GM12891 (cell line): ENCODE measurements at places on chromosomes 3 and 15.
A peak's percentile ranks its signal among the peaks of the same experiment; 100 is the strongest.

GRCh38 chr3:178155521-178155920 lies 380.7 kb upstream of the KCNMB2 start:
- DNase-seq: no peak

DNA sequence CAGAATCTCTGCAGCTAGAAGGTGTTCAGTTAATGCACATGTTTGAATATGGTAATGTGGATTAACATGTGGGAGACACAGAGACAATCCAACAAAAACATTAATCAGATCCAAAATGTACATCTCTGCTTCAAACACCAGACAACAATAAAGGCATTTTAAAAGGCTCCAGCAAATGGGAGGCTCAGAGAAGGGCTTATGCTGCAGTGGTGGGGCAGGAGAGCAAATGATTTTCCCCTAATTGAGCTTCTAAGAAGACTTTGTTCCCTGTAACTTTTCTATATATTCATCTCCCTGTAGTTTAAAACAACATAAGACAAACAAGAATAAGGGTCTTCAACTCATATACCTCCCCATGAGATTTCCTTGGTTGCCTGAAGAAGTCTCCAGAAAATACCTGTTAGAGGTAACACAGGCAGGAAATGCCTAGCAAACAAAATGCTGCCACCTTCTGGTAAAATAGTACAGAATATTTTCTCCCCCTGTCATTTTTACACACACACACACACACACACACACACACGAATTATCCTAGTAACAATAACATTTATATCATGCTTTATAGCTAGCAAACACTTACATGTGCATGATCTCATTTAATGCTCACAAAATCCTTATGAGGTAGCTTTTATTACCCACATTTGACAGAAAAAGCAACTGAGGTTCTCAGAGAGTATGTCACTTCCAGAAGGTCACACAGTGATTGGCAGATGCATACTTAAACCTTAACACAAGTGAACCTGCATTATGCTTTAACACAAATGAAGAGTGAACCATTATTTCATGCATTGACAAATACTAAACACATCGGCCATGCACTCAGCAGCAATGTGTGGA lies 123.4 kb upstream of the MB21D2 start:
- DNase-seq: peak; percentile 14

GRCh38 chr3:154175041-154175440 lies 53.9 kb downstream of the ARHGEF26 start:
- DNase-seq: no peak

DNA sequence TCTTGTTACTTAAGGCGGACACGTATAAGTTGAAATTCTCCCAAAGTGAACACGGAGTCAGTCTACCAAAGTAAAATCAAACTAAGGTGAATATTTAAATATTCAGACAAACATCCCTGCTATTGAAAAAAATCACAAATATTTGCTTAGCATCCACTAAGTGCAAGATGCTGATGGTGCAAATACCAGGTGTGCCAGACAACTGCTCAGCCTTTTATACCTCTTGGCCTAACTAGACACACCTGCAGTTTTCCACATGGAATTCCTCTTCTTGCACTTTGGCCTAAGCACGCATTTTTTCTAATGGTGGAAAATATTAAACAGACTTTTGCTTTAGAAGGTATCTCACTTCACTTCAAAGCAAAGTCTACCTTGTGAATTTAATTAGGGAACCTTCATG lies 84.1 kb upstream of the ICE2 start:
- DNase-seq: no peak

DNA sequence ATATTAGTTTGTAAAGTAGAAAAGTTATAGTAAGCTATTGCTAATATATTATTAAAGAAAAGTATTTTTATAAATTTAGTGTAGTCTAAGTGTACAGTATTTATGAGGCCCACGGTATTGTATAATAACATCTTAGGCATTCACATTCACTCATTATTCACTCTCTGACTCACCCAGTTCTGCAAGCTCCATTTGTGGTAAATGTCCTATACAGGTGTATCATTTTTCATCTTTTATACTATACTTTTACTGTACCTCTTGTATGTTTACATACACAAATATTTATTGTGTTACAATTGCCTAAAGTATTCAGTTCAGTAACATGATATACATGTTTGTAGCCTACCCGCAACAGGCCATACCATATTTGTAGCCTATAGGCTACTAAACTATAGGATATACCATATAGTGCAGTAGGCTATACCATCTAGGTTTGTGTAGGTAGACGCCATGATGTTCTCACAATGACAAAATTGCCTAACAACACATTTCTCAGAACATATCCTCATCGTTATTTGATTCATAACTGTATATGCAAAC lies 246.8 kb upstream of the ALCAM start:
- no peak for DNase-seq

DNA sequence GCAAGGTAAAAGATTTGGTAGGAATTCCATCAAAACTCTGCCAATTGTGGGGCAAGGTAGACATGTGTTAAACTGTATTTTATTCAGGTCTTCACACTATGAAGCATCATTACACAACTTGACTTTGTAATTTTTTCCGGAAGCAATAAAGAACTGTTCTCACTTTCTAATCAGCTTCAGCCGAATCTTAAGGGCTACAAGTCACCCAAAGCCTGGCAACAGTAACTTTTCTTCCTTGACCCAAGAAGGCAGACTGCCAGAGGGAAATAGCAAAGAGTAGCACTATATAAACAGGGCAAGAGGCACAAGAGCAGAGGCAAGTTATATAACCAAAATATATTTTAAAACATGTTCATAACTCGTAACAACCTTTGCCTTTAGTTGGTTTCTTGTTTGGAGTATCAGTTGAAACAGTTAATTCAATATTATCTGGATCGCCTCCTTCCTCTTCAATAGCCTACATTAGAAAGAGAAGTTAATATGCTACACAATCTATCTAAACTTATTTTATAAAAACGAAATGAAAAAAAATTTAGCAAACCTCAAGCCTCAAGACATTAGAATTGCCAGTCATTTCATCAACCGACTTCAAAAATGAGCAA lies 1.4 kb downstream of the SLTM start:
- peak; percentile 21 for DNase-seq

DNA sequence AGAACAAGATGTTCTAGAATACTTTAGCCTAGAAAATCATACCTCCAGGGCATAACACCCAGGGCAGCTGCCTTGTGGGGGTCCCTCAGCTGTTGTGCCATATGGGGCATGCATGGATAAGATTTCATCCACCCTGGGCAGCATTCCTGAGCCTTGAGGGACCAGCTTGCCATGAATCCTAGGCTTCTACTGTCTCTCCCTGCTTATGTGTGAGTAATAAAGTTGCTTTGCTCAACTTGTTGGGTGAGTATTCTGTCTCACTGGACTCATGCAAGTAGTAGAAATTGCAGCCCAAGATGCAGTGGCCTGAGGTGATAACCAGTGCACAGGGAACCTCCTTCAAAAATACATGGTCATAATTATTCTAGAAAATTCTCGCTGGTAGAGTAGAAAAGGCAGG lies 52.1 kb upstream of the EPHB1 start:
- no peak for DNase-seq

DNA sequence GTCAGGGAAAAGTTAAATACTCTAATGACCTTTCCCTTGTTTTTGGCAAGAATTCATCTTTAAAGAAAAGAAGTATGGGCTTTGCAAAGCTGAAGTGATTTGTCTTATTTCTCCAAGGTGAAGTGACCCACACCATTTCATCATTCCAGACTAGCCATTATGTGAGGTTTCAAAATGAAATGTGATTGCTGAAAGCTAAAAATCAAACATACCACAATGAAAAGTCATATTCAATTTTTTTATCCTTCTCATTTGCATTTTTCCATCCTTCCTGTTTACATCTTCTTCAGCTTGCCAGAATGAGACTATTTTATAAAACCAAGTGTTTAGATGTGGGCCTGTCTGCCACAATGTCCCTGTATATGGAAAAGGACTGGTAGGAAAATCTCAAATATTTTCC lies 142.3 kb upstream of the STRIT1 start:
- no peak for DNase-seq

DNA sequence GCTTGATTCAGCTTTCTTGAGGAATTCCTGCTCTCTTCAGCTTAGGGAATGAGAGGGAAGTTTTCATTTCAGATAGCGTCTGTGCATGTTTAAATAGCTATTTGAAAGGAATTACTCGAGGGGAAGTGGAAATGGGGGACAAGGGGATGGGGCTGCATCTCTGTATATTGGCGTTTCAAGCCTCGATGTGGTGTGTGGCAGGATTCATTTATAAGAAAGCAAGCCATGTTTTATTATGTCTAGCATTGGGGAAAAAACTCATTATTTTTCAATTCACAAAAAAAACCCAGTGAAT lies 1.0 kb downstream of the ATP2C1 start:
- DNase-seq: no peak

- DNase-seq: no peak
Measured at GRCh38 chr15:64521726-64522164, 61.4 kb downstream of the ZNF609 start.

DNA sequence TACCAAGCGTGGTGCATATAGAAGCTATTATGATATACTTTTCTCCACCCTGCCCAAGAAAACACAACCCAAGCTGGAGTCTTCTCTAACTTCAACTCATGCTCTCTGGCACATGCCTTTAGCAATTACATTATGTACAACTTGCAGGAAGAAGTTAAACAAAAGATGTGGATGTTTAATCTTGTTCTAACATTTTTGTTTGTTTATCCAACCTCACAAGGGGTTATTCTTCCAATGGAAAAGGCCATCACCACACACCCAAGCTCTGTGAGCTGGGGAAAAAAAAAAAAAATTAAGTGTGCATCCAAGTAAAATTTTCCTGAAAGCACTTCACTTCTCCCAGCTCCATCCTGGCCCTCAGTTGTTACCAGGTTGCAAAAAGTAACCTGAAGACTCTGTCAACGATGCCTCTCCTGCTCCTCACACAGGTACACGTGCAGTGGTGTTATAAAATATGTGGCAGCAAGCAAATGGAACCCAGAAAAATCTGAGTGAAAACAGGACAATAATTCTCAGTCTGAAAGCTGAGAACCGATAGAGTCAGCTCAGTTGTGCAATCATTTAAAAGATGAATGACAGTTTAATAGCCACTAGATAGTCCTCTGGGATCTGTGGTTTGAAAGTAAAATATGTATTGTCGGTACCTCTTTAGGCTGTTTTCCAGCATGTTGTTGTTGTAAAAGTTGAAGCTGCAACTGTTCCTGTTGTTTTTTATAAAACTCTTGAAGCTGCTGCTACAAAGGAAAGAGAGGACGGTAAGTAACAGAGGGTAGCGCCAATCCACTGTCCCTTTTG lies 531.4 kb downstream of the FOXP1 start:
- DNase-seq: no peak

DNA sequence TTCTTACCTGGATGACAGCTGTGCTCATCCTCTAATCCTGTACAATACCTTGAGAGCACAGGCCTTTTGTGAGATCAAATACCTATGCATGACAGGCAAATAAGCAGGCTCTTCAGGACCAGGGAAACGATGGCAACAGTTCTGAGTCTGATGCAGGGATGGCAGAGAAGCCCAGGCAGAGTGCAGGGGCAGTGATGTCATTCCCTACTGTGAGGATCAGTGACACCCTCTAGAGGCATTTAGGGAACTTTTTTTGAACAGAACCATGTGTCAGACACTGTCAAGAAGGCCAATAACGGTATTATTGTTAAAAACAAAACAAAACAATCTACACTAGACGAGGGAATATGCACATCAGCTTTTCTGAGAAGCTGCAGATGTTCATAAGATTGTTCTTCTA lies 314.8 kb upstream of the CTDSPL start:
- peak; percentile 16 for DNase-seq

GRCh38 chr3:31077021-31077601 lies 182.7 kb upstream of the GADL1 start:
- DNase-seq: no peak
